ENCODE measurements at places on chromosomes 5 and 9.
A peak's percentile ranks its signal among the peaks of the same experiment; 100 is the strongest.

- no peak for DNase-seq
These were observed 5.6 kb upstream of the IL33 start for GRCh38 chr9:6209966-6210365.

- no peak for DNase-seq
These were observed 120.2 kb downstream of the RGS3 start for GRCh38 chr9:113583511-113584427.

DNA sequence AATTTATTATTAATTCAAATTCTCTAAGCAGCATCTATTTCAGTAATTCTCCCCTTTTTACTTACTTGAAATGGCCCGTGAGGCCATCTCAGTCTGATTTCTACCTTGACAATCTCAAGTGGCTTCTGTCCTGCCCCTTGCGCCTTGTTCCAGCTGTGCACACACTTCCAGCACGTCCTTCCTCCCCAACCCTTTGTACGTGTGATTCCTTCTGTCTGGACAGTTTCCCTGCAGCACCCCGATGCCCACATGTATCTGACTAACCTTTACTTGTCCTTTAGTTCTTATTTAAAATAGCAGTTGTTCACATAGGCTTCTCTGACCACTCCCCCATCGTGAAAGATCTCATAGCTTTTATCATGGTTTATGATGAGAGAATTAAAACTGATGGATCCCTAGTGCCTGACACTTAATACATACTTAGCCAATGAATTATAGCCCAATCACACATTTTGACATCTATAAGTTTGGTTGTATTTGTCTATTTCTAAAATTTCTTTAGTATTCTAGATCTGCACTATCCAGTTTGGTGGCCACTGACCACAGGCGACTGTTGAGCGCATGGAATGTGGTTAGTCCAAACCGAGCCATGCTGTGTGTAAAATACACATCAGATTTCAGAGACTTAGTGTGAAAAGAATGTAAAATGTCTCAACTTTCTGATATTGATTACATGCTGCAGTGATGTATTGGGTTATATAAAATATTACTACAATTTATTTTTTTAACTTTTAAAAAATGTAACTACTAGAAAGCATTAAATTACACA, 14.3 kb downstream of the ZBTB34 start:
- DNase-seq = no peak

DNA sequence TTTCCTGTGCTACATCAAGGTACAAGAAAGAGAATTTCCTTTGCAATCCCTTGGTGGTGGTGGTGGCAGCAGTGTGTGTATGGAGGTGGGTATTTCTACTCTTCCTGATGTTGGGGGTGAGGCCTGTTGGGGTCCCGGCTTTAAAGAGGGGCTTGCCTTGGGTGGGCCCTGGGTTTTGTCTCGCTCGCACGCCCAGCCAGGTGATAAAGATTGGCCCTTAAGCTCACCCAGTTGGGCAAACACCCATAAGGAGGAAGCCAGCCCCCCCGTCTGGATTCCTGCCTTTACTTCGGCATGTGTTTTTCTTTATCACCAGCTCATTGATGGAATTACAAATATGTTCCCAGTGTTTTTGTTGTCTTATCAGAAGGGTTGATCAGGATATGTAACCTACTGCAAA, 16.0 kb upstream of the SARDH start:
- no peak for DNase-seq

DNA sequence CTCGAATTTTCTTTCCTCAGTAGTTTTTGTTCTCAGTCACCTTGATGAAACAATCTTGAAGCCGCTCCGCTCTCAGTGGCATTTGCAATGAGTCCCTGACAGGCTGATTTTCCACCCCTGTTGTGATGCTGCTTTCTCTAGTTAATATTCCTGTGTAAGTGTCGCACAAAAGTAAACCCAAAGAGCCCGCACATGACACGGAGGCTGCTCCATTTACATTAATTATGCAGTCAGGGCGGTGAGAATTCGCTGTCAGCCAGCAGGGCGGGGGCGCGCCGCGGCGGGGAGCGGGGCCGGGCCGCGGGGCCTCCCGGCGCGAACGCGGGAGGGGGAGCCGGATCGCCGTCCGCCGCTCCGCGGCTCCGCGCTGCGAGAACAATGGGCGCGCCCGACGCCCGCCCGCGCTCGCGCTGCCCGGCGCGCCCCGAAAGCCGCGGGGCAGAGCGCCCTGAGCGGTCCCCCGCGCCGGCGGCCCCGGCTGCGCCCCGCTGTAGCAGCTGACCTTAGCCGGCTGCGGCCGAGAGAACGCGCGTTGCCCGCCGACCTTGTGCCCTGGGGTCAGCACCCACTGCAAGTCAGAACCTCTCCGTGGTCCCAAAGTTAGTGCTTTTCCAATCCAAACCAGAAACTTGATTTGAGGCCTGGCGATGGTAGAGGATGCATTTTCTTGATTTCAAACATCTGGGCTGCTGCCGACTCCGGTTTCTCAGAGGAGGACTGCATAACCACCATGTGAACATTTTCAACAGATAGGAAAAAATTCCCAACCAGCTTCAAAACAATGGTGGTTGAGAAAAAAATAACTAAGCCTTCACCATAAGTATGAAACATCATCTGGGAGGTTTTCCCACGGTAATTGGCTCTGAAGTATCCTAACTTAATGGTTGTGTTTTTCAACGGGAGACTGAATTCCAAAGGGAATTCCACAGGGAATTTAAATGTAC, 142.6 kb downstream of the PBX3 start:
- peak; percentile 76 for DNase-seq

- DNase-seq = no peak
These were observed 19.8 kb upstream of the GABBR2 start for GRCh38 chr9:98728500-98728899.

DNA sequence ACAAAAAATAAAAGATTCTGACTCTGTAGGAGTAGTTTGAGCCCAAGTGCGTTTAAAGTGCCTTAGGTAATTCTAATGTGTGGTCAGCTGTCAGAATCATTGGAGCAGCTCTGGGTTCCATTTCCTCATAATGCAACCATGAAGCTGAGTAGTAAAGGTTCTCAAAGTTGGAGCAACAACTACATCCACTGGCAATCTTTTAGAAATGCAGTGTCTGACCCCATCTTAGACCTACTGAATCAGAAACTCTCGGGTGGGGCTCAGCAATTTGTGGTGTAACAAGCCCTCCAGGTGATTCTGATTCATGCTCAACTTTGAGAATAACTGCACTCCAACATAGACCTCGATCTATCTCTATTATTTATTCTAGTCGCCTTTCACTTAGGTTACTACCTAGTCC, 7.6 kb upstream of the ALDH1A1 start:
- DNase-seq = no peak

DNA sequence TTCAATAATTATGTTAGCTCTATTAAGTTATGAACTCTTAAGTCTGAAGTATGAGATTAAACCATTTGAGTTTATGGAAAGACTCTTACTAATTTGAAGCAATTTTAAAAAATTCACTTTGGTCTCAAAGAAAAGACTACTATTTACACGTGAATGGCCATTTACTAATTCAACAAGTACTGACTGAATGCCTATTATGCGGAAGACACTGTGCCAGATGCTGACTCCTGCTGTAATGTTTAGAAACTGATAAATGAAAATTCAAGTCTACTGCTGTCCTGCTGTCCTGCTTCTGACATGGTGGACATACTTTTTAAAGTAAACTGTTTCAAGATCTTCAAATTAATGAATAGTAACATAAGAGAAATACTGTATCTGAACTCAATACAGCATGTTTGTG, 116.2 kb downstream of the MPDZ start:
- DNase-seq = peak; percentile 16

GRCh38 chr9:91428436-91428835, 4.8 kb upstream of the NFIL3 start:
- no peak for DNase-seq

GRCh38 chr9:3896576-3896975, 370.8 kb upstream of the RFX3 start:
- DNase-seq = no peak
